ENCODE measurements at places on chromosomes 6 and 20.
A peak's percentile ranks its signal among the peaks of the same experiment; 100 is the strongest.

DNA sequence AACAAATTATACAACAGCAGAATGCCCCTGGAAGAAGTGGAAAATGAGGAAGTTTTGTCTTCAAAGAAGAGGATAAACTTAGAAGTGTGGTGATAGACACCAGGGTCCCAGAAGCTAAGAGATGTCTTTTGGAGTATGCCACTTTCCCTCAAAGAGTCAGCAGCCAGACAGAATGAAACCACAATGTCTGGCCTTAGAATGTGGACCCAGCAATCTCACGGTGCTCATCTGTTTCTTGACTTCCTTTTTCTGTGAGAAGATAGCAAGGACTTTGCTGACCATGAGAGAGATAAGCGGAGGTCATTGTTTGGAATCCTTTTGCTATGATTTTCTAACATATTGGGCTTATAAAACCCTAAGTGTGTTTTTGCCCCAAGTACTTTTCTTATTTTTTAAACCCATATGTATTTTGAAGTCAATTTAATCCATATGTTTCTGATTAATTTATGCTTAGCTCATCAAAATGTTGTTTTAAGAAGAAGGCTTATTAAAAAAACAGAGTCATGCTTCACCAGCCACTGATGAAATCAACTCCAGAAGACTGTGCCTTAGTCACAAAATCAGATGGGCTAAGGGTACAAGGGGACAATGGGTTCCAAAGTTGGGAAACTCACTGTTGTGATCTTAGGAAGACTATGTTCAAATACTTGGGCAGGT lies 451.2 kb upstream of the JAG1 start:
- DNase-seq = peak; percentile 20

- DNase-seq = no peak
Observed at GRCh38 chr6:6515691-6516607, 72.6 kb upstream of the LY86 start.

DNA sequence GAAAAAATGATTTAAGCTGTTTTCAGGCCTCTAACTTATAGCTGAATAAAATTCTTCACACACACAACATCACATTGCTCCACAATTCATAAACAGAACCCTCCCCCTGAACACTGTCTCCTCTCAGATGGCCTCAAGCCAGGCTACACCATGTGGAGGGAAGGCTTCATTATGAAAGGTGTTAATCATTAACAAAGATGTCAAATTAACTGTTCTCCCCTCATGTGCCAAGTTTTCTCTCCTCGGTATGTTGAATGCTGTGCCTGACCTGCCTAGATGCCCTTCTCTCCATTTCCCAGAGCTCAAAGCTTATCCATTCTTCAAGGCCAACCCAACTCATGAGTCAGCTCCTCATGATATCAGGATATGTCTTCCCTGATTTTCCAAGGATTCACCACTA lies 210.4 kb downstream of the GMDS start:
- DNase-seq = no peak

- no peak for DNase-seq
Observed at GRCh38 chr6:16476861-16477260, 238.5 kb downstream of the GMPR start.

GRCh38 chr6:158825951-158826306 lies 6.8 kb upstream of the EZR start:
- DNase-seq = no peak

GRCh38 chr20:56653211-56653610 lies 24.1 kb downstream of the TFAP2C start:
- no peak for DNase-seq

- no peak for DNase-seq
Observed at GRCh38 chr20:47784599-47785310, 526 bp downstream of the SULF2 start.

GRCh38 chr20:24970030-24970553 lies 21.0 kb downstream of the CST7 start:
- DNase-seq = no peak

GRCh38 chr20:53216478-53216855 lies 244.3 kb downstream of the TSHZ2 start:
- DNase-seq = no peak

DNA sequence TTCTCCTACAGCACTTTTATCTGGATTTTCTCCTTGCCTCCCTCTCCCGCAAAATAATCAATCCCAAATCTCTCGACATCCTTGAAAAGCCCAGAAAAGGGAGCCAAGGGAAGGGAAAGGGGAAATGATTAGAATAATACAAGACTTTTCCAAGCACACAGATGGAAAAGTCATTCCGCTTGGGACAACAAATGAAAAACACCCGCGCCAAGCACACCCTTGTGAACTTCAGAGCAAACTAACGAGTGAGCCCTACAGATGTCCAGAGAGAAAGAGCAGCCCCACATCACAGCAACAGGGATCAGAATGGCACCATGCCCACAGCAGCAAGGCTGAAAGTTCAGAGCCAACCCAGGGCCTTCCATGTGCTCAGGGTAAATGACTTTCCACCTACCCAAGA lies 49.6 kb downstream of the NINL start:
- DNase-seq = no peak

- no peak for DNase-seq
Observed at GRCh38 chr6:37709250-37709931, 11.7 kb upstream of the MDGA1 start.

- DNase-seq = no peak
Observed at GRCh38 chr6:152503546-152503945, 133.6 kb downstream of the SYNE1 start.

- no peak for DNase-seq
Observed at GRCh38 chr20:49452011-49452482, 30.4 kb downstream of the KCNB1 start.

GRCh38 chr20:6579417-6579816 lies 188.1 kb upstream of the BMP2 start:
- no peak for DNase-seq

DNA sequence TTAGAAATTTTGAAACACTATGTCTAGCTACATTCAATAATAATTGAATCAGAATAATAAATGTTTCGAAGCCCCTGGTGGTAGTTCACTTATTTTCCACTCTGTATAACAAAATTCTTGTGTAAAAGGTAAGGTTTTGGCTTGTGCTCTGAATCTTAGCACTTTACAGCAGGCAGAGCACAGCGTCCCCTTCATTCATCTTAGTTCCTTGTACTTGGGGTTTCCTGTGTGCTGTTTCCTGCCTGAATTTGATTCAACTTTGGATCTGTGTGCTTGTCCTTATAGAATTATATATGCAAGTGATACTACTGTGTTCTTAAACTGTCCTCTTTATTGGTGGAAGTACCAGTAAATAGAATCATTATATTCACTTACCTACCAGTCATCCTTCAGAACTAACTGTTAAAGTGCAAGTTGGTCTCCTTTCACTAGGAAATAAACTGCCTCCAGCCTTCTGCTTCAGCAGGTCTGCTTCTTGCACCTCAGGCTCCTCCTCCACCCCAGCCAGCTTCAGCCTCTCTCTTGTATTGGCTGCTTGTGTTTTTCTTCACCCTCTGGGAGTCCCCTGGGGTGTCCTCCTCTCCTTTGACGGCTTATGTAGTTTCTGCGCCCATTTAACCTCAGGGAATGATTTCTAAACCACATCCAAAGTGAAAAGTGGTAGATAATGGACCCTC lies 28.8 kb upstream of the TULP4 start:
- DNase-seq = no peak

GRCh38 chr6:113047148-113047547 lies 700.0 kb downstream of the RFPL4B start:
- DNase-seq = no peak

DNA sequence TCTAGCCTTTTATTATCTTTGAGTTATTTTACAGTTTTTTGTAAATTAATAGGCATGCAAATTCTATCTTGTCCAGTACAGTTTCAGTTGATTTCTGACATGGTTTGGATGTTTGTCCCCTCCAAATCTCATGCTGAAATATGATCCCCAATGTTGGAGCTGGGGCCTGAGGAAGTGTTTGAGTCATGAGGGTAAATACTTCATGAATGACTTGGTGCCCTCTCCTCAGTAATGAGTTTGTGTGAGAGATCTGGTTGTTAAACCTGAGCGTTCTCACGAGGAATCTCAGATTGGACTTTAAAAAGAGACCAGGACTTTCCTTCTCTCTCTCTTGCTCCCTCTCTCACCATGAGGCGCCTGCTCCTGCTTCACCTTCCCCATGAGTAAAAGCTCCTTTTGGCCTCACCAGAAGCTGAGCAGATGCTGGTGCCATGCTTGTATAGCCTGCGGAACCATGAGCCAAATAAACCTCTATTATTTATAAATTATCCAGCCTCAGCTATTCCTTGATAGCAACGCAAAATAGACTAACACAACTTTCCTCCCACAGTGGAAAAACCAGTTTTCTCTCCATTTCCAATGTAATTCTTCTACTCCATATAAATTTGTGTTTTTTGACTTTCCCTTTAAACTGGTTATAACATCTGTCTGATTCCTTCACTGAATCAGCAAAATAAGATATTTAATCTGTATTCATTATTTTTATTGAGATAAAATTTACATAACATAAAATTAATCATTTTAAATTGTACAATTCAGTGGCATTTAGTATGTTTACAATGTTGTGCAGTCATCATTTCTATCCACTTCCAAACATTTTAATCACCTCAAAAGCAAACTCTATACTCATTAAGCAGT lies 78.7 kb upstream of the PRSS16 start:
- no peak for DNase-seq

- DNase-seq = no peak
Observed at GRCh38 chr6:43689421-43689820, 1.8 kb upstream of the MRPS18A start.

DNA sequence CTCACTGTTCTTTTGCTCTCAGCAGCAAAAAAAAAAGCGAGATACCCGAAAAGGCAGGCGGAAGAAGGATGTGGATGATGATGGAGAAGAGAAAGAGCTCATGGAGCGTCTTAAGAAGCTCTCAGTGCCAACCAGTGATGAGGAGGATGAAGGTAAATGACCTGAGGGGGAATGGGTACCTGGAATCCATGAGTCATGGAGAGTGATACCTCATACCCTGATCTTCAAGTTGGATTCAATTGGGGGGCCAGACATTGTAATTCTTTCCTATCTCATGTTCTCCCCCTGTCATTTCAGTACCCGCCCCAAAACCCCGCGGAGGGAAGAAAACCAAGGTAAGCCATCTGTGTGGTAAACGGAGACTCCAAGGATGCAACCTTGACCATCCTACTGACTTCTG lies 6.8 kb downstream of the ABCF1 start:
- no peak for DNase-seq

GRCh38 chr6:96853083-96853482 lies 15.8 kb upstream of the GPR63 start:
- no peak for DNase-seq

DNA sequence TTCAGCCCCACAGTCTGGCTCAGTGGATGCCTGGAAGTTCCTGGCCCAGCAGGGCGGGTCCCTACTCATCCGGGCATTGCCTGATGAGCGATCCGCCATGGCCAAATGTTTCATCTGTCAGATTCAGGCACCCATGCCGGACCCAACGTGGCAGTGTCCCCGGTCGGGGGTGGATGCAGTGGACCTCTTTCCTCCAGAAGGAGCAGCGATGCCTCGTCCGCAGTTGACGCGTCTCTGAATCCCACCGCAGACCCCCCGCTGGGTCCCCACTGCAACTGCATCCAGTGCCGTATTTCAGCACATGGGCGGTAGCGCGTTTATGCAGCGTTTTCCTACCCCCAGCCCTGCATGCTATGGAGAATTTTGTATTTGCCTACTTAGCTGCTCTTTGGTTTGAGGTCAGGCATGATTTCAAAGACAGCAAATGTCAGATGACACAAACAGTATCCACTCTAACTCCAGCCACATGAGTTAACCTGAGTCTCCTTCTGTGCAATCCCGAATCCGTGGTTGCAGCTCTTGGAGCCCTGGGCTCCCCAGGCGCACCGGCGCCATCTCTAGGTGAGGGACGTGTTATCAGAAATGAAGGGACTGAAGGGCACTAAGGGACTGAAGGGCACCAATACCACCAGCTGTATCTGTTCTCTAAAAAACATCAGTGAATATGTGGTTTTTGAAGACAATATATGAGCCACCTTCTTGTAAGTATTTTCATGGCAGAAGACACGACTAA lies 72.6 kb upstream of the THBS2 start:
- DNase-seq = no peak

DNA sequence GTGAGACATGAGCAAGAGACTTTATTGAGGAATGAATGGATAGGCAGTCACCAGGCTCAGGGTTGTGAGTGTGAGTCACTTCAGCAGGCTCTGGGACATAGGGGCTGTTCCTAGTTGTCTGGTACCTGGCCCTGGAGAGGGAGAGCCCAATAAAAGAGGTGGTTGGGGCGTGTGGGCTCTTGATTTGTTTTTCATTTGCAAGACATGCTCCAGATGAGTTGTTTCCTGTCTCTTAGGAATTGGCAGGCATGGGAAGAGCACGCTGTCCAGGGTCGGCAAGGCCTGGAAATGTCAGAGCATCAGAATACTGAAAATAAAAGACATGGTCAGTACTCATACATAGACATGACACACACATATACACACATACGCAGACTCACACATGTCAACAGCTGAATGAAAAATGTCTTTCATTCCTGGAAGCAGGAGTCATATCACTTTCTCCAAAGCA lies 166.3 kb upstream of the SULF2 start:
- DNase-seq = no peak

DNA sequence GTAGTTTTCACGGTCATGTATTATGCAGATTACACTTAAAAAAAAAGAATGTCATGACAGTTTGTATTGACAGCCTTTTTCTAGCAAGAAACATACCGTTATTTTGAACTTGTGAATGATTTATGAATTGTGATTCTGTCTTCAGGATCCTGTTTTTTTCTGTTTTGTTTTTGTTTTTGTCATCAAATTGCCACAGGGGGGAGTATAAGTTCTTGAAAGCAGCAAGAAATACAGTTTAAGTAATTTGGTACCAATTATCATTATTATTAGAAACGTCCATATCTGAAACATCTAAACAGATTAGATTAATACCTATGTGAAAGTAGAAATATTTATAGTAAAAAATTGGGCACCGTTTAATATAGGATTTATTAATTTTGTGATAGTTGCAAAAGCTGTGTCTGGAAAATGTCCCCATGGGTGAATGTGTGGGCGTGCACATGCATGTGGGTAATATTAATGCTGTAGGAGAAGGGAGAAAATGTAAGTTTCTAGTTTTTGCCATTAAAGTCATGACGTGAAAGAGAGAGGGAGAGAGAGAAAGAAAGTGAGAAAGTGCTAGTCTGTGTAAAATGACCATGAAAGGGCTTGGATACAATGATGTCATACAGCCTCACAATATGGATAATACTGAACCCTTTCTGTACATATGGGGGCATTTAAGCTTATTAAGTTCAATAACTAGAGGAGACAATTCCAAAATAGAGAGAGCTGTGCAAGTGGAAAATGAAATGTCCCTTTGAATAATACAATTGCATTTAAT lies 9.4 kb upstream of the CCN2 start:
- DNase-seq = no peak

GRCh38 chr6:32799168-32799567 lies 17.6 kb downstream of the HLA-DOB start:
- no peak for DNase-seq

DNA sequence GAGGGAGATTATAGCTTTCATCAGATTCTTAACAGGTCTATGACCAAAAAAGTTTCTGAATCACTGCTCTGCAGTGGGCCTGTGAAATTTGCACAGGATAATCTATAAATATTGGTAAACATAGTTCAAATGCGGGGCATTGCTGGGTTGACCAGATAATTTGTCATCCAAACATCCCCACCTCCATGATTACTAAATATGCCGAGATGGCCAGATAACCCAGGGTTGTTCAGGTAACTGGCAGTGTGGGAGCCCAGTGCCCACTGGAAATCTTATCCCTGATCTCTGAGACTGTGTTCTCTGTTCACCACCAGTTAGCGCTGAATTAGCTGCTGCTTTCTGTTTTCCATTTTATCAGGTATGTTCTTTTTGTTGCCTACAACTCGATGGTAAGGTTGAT lies 21.4 kb downstream of the PTK7 start:
- no peak for DNase-seq

Data from KG1 (cell line).